ENCODE measurements at places on chromosomes 1 and 21. TPM values are rescaled to one million over a fixed set of nuclear protein-coding genes. Genes with fewer than 3 reads are reported as not detected.

- H3K27ac ChIP-seq, result no peak overlapping the region
- peaks cover 2% of the 10 kb centered on the region for H3K4me1 ChIP-seq
- no peaks in the 10 kb centered on the region for H3K27me3 ChIP-seq
- no peaks in the 10 kb centered on the region for H3K36me3 ChIP-seq
- no peak for DNase-seq
These were observed 8.2 kb upstream of the EFHD2 start for GRCh38 chr1:15401391-15402055.

DNA sequence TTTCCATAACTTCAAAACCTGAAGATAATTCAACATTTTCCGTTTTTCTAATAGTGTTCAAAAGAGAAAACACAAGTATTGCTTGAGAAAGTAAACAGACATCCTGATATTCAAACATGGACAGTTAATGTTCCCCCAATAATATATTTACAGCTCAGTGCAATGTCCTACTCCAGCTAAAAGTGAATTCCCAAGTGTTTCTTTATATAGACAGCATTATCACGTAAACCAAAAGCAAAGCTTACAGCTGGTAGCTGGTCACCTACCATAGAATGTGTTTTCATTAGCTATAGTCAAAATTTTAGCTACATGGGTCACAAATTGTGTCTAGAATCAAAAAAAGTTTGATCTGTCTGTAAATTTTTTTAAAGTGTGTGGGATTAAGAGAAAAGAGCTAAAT, 34.9 kb downstream of the WLS start:
- no peak overlapping the region for H3K27ac ChIP-seq
- no peaks in the 10 kb centered on the region for H3K36me3 ChIP-seq
- no peak for DNase-seq
- H3K27me3 ChIP-seq, result no peaks in the 10 kb centered on the region
- peaks cover 2% of the 10 kb centered on the region for H3K4me1 ChIP-seq
- H3K4me3 ChIP-seq, result no peak overlapping the region

DNA sequence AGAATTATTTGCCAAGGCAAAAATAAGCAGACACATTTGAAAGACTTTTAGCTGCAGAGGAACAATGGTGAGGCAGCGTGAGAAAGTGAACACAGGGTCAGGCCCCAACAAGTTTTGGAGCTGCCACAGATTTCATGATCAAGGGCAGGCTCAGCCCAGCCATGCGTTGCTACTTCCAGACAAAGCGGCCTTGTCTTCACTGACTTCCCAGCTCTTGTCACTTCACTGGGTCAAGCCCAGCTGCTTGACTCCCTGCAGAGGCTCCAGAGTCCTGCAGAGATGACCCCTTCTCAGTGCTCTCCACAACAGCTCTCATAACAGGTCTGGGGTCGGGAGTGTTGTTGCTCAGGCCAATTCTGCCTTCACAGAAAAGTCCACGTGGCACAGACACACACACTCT, 35.8 kb downstream of the HHAT start:
- H3K27ac ChIP-seq, result no peak overlapping the region
- no peaks in the 10 kb centered on the region for H3K27me3 ChIP-seq
- H3K4me3 ChIP-seq, result no peak overlapping the region
- H3K36me3 ChIP-seq, result peaks cover 9% of the 10 kb centered on the region
- peaks cover 8% of the 10 kb centered on the region for H3K4me1 ChIP-seq

DNA sequence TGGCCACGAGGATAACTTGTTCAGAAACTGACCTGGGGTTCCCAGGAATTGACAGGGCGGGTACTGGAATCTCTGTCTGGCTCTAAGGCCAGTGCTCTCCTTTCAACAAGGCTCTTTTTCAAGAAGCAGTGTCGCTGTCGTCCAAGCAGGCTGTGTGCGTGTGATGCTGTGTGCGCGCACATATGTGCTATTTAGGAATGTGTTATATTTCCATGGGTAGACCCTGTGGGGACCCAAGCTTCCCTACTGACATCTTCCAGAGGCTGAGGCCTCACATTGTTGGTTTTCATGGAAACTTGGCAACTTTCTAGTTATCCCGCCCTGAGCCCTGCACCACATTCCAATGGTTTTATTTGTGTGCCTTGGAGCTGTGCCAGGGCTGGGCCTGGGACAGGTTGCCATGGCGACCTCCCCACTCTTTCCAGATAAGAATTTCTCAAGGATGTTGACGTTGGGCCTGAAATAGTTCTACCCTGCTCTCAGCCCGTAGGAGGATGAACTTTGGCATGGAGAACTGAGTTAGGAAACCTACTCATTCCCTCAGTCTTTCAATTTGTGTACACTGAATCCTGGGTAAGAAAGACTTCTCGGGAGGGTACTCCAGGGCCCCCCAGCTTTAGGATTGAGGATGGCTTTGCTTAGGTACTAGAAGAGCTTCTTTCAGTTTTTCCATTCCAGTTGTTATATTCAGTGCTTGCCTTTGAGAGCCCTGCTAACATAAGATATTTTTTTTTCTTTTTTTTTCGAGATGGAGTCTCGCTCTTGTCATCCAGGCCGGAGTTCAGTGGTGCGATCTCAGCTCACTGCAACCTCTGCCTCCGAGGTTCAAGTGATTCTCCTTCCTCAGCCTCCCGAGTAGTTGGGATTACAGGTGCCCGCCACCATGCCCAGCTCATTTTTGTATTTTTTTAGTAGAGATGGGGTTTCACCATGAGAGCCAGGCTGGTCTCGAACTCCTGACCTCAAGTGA, 38.8 kb upstream of the SRSF10 start:
- H3K4me3 ChIP-seq, result no peak overlapping the region
- H3K27me3 ChIP-seq, result peaks cover 17% of the 10 kb centered on the region

- H3K27me3 ChIP-seq, result peaks cover 3% of the 10 kb centered on the region
- H3K4me3 ChIP-seq, result no peak overlapping the region
- no peak for DNase-seq
- H3K4me1 ChIP-seq, result peaks cover 17% of the 10 kb centered on the region
These were observed 12.4 kb downstream of the TNFRSF9 start for GRCh38 chr1:7928247-7928646.

DNA sequence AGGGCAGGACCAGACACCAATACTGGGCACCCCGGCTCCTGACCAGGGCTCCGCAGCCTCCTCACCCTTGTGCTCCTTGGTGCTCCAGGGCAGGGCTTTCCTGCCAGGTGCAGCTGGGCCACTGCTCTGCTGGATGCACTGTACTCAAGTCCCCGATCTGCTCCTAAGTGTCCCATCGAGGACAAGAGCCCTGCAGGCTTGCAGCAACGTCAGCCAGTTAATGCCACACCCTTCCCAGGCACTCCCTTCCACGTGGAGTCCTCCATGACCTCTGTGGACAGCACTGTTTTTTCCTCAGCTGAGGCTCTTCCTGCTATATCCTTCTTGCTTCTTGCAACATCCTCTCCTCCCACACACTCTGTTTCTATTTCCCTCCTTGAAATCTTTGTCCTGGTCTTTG, 94.0 kb upstream of the NGF start:
- no peak for DNase-seq
- no peak overlapping the region for H3K27ac ChIP-seq
- H3K36me3 ChIP-seq, result no peaks in the 10 kb centered on the region
- H3K27me3 ChIP-seq, result peaks cover 27% of the 10 kb centered on the region

- H3K27me3 ChIP-seq, result no peaks in the 10 kb centered on the region
- no peak overlapping the region for H3K4me3 ChIP-seq
- H3K36me3 ChIP-seq, result no peaks in the 10 kb centered on the region
- H3K4me1 ChIP-seq, result peaks cover 16% of the 10 kb centered on the region
These were observed 14.7 kb upstream of the GSTM4 start for GRCh38 chr1:109641078-109641740.

DNA sequence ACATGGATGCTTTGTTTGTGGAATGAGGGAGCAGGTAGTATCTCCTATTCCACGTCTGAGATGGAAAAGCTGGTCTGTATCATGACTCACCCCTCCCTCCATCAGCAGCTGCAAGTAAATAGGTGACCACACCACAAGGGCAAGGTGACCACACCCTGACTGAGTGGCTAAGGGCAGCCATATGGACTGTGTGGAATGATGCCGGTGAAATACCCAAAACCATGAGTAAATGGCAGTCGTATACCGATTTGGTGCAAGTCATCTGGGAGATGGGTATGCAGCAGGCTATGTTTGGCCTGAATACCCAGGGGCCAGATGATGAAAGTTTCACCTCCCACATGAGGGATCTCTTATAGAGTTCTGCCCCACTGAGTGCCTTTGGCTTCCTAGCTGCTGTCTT, 15.8 kb upstream of the UBE2U start:
- DNase-seq, result no peak
- H3K4me1 ChIP-seq, result no peaks in the 10 kb centered on the region
- H3K4me3 ChIP-seq, result no peak overlapping the region
- H3K36me3 ChIP-seq, result no peaks in the 10 kb centered on the region
- H3K27ac ChIP-seq, result no peak overlapping the region

DNA sequence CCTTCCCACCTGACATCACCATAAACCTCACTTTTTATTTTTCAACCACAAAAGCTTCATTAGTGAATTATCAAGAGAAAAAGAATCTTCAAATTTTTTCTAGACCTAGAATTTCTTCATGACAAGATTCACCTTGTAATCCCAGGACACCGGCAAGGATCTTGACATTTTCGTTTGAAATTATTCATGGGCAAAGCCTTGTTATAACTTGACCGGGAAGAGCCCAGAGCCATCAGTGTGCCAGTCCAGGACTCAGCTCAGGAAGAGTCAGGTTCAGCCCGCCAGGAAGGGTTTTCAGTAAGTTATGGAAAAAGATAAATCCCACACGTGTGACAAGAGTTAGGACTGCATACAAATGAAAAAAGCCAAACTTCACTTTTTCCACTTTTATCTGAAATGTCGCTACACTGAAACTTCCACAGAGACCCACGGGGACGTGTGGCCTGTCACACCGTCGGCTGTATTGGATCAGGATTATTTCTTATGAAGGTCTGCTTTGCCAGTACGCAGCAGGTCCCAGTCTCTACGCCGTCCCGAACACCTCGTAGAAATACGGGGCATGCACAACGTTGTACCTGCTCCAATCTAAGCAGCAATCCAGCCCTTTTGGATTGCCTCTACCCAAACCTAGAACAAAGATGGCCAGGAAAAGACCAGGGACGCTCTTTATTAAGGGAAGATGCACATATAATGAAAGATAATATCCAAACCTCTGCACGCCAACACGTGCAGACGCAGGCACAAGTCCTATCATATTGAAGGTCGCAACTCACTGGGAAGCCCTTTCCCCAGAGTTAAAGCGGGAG, 916 bp downstream of the F3 start:
- peaks cover 4% of the 10 kb centered on the region for H3K36me3 ChIP-seq
- no peak for DNase-seq
- peaks cover 8% of the 10 kb centered on the region for H3K4me1 ChIP-seq
- H3K27ac ChIP-seq, result no peak overlapping the region
- peaks cover 82% of the 10 kb centered on the region for H3K27me3 ChIP-seq

GRCh38 chr1:81809808-81810207, 9.1 kb downstream of the ADGRL2 start:
- H3K27ac ChIP-seq, result no peak overlapping the region
- H3K4me3 ChIP-seq, result no peak overlapping the region
- H3K27me3 ChIP-seq, result no peaks in the 10 kb centered on the region

- H3K36me3 ChIP-seq, result peaks cover 4% of the 10 kb centered on the region
- H3K27ac ChIP-seq, result no peak overlapping the region
- DNase-seq, result no peak
- no peak overlapping the region for H3K4me3 ChIP-seq
- H3K4me1 ChIP-seq, result peaks cover 11% of the 10 kb centered on the region
These were observed 101.5 kb upstream of the IFFO2 start for GRCh38 chr1:19057784-19058475.

GRCh38 chr1:183370399-183371058, 47.7 kb downstream of the NMNAT2 start:
- peaks cover 55% of the 10 kb centered on the region for H3K27me3 ChIP-seq
- no peak overlapping the region for H3K4me3 ChIP-seq
- no peak overlapping the region for H3K27ac ChIP-seq
- H3K36me3 ChIP-seq, result peaks cover 2% of the 10 kb centered on the region

GRCh38 chr1:47183308-47184089, 6.3 kb downstream of the PDZK1IP1 start:
- no peak overlapping the region for H3K4me3 ChIP-seq
- no peak for DNase-seq
- peaks cover 12% of the 10 kb centered on the region for H3K4me1 ChIP-seq
- peaks cover 54% of the 10 kb centered on the region for H3K27me3 ChIP-seq
- no peak overlapping the region for H3K27ac ChIP-seq
- peaks cover 10% of the 10 kb centered on the region for H3K36me3 ChIP-seq

The SPRR4 gene
- total RNA-seq, result not detected

The ILDR2 gene
- total RNA-seq, result 0.34 TPM

The TRAF3IP3 gene
- total RNA-seq, result 286 TPM
